ENCODE measurements at places on chromosomes 1 and 21. TPM values are rescaled to one million over a fixed set of nuclear protein-coding genes. Genes with fewer than 3 reads are reported as not detected.

GRCh38 chr1:17168091-17168876, 36.6 kb upstream of the PADI1 start:
- DNase-seq = no peak

- no peak for DNase-seq
Observed at GRCh38 chr1:31759298-31760023, 4.7 kb downstream of the ADGRB2 start.

- DNase-seq = no peak
Observed at GRCh38 chr1:32005522-32005921, 8.1 kb upstream of the KHDRBS1 start.

The SRSF10 gene
- total RNA-seq = 80.4 TPM

Data from SK-MEL-5 (cell line).